ENCODE measurements at places on chromosomes 6 and 20.
A peak's percentile ranks its signal among the peaks of the same experiment; 100 is the strongest.

GRCh38 chr20:50438986-50439407 is 71.2 kb upstream of the PTPN1 start:
- peak; percentile 39 for ATAC-seq

GRCh38 chr20:44072384-44072783 is 114.6 kb downstream of the JPH2 start:
- no peak for ATAC-seq

- no peak for ATAC-seq
Measured at GRCh38 chr6:121223212-121223611, 111.1 kb downstream of the TBC1D32 start.

DNA sequence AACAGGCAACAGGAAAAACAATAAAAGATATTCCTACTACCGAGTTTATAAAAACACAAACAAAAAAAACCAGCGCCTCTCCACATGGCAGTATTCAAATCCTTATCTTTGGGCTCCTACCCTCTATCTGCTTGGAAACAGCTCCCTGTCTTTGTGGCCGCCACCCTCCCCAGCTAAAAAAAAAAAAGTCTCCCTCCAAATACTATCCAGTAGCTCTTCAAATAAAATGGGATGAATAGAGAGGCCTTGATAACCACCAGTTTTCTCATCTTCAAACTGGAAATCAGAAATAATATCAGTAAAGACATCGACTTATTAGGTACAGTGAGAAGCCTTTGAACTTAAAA is 96.2 kb downstream of the PSMG4 start:
- ATAC-seq, result no peak

DNA sequence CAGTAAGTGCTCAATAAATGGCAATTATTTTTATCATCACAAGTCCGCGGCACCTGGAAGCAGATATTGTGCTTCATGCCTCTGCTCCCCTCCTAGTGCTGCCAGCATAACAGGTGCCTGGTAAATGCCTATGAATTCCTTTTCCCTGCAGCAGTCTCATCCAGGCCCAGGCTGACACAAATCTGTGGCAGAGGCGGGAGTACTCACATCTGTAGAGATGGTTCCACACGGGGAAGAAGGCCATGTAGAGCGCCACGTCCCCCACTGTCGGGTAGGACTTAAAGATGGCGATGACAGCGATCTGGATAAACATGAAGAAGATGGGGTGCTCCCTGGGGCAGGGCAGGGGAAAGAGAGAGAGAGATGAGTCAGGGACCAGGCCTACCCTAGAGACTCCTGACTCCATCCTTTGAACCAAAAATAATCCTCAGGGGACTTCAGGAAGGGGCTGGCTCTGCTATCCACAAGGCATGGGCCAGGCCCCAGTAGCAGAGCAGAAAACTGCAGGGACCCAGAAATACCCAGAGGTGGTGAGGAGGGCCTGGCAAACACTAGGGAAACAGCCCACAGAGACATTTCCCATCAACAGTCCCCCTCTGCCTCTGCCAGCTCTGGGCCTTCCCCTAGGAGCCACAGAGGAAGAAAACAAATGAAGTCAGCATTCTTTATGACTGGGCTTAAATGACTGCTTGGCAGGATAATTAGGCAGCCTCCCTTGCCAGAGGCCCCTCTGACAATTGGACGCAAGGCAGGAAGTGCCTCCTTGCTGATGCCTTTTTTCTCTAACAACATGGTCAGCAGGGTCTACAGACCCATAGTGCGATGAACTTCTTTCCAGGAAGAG is 23.0 kb downstream of the MAP1LC3A start:
- ATAC-seq, result no peak

- peak; percentile 67 for ATAC-seq
Measured at GRCh38 chr6:14035071-14035847, 82.3 kb upstream of the CD83 start.

DNA sequence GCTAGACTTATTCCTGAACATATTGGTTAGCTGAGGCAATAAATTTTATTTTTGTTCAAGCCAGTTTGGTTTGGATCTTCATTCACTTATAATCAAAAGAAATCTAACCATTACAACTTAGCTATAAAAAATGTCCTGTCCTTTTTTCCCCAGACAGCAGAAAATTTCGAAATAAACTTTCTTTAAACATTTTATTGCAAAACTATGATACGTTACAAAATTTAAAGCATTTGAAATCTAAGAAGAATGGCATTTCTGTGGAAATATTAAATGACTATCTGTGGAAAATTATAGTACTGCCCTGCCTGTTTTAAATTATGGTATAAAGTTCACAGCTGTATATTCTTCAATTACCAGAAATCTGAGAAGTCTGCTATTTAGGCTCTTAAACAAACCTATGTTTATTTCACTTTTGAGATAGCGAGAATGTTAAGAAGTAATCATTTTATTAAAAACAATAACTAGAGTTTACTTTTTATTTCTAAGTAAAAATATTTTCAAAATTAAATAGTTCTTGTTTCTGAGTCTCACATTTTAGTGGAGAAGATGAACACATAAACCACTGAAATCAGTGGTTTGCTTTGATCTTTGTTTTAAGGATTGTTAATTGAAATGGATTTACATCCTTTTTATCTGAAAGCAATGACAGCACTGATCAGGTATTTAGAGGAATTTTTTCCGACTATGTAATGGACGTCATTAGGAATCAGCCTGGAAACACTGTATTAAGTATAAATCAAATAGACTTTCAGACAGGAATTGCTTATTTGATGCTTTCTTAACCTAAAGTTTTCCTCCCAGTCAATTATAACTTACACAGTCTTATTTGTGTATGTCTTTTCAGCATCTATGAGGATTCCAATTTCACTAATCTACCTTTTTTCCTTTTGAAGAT is 553.7 kb downstream of the COL12A1 start:
- no peak for ATAC-seq

DNA sequence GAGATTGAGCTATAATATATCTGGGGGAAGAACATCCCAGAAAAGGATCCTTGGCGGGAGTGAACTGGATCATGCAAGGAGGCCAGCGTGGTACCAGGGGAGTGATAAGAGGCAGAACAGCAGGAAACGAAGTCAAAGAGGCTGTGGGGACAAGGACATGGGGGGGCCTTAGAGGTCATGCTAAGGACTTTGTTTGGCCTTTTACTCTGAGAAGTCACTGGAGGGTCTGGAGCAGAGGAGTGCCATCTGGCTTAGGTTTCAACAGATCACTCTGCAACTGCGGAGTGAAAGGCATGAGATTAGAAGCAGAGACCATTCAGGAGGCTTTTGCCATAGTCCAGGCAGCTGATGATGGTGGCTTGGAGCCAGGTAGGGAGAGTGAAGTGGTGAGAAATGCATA is 24.3 kb downstream of the MRAP2 start:
- no peak for ATAC-seq

DNA sequence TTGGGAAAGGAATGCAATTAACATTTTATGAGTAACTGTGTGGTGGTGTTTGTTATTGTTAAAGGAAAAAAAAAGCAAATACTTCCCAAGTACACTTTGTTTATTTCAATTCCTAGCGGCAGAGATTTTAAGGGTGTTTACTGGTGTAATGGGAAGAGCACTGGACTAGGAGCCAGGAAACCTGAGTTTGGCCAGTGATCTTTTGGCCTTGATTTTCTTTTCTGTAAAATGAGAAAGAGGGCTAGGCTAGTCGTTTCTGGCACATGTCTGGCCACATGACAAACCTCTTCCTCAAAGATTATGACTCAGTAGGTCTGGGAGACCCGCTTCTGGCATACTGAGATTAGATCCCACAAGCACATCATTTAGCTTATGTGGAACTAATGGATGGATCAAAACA is 428.1 kb upstream of the NOX3 start:
- ATAC-seq, result no peak

- ATAC-seq, result peak; percentile 73
Measured at GRCh38 chr6:159969921-159970320, 1.0 kb downstream of the IGF2R start.

- ATAC-seq, result no peak
Measured at GRCh38 chr20:53599378-53599777, 5.7 kb upstream of the ZNF217 start.

- peak; percentile 67 for ATAC-seq
Measured at GRCh38 chr20:25372584-25373336, 17.9 kb downstream of the ABHD12 start.

DNA sequence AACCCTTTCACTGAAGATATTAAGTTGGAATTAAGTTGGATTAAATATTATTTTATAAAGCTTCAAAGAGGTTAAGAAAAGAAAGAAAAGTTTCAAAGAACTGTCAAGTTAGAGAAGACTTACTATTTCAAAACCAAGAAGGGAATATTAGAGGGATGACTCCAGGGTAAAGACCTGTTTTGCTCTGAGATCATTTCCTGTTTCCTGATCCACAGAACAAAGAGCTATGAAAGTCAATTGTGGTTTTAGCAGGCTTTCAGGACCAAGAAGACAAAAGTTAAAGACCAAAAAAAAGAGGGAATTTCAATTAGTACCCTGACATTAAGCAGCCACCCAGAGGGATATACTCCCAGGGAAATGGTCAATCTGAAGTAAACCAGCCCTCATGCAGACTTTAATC is 19.4 kb downstream of the ESF1 start:
- no peak for ATAC-seq

GRCh38 chr20:21096321-21097043 is 9.7 kb downstream of the LINC00237 start:
- peak; percentile 88 for ATAC-seq

GRCh38 chr6:12356983-12357972 is 67.1 kb downstream of the EDN1 start:
- ATAC-seq, result no peak

- no peak for ATAC-seq
Measured at GRCh38 chr6:39566456-39566855, 158.8 kb downstream of the KIF6 start.

DNA sequence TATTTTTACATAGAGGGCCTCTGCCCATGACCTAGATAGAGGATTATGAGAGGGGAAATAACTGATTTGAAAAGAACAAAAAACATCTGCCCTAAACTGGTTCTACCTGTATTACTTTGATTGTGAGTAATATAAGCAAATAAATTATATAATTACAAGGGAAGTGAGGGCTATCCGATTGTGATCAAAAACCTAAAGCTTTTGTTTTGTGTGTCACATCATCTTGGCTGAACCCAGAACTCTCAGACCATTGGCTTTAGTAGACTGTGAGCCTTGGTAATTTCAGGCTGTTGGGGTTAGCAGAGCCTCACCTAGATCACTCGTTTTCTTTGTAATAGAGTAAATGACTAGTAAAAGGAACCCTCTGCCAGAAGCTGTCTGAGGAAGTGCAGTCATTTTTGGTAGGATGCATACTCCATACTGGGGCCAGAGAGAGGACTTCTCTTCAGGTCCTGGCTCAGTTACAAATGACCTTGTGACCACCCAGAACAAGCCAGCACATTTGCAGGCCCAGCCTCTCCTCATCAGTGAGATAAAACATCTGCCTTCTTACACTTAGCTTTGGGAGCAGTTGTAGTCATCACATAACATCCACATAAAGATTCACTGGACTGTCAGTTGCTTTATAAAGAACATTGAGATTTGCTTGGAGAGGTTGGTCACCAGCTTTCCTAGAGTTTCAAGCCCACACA is 13.5 kb downstream of the STK35 start:
- ATAC-seq, result no peak

DNA sequence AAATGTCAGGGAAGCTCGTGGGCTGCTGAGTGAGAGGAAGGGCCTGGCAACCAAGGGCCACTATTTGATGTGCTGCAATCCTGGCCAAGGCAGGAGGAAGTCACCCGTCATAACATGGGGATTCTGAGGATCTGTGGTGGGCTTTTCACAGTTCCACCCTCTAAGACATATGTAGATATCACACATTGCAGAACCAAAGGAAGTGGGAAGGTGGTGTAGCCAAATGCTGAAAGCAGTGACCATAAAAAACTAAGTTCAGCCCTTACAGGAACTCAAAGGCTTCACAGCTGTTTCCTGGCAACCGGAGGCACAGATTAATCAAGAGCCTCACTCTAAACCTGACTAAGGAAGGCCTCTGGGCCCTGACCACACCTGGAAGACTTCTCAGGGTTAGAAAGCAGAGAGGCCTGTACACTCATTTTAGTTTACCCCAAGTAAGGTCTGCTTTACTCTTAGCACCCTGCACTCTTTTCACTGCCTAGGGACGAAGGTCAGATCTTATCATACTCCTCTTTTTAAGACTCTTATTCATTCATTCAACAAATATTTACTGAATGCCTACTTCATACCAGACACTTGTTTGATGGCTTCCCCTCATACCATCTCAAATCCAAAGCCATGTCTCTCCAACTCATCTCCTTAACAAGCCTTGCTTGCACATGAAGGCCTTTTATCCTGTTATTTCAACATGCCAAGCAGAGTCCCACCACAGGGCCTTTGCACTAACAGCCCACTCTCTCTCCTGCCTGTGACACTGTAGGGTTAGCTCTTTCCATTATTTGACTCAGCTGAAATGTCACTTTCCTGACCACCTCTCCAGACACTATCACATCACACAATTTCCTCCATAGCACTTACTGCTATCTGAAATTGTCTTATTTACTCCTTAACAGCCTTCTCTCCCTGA is 2.6 kb downstream of the UBE2V1 start:
- ATAC-seq, result no peak

All from SK-N-SH treated with all-trans-retinoic acid at 6 μM for 48 hours (cell line).